ENCODE measurements at places on chromosomes 5 and 9.

- 0 out of 2 replicates have a peak, but pooled peaks cover 5% of the 10 kb centered on the region for H3K4me1 ChIP-seq
- no peak for DNase-seq
- no peaks in the 10 kb centered on the region for H3K27me3 ChIP-seq
- H3K27ac ChIP-seq, result no peak overlapping the region
Measured at GRCh38 chr9:87512311-87512710, 14.6 kb downstream of the DAPK1 start.

DNA sequence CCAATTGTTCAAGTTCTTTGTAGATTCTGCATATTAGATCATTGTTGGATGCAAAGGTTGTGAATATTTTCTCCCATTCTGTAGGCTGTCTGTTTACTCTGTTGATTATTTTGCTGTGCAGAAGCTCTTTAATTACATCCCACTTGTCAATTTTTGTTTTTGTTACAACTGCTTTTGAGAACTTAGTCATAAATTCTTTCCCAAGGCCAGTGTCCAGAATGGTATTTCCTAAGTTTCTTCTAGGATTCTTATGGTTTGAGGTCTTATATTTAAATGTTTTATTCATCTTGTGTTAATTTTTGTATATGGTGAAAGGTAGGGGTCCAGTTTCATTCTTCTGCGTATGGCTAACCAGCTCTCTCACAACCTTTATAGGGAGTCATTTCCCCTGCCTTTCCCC lies 116.5 kb downstream of the CPLANE1 start:
- no peaks in the 10 kb centered on the region for H3K27me3 ChIP-seq
- H3K27ac ChIP-seq, result no peak overlapping the region
- no peak overlapping the region for H3K4me3 ChIP-seq
- H3K36me3 ChIP-seq, result peaks cover 46% of the 10 kb centered on the region

GRCh38 chr9:70257991-70258691 lies 637 bp upstream of the SMC5 start:
- H3K4me1 ChIP-seq, result peaks cover 16% of the 10 kb centered on the region
- peaks cover 23% of the 10 kb centered on the region for H3K36me3 ChIP-seq
- H3K4me3 ChIP-seq, result peak overlapping the region; percentile 83
- no peaks in the 10 kb centered on the region for H3K27me3 ChIP-seq
- peak; percentile 69 for DNase-seq

DNA sequence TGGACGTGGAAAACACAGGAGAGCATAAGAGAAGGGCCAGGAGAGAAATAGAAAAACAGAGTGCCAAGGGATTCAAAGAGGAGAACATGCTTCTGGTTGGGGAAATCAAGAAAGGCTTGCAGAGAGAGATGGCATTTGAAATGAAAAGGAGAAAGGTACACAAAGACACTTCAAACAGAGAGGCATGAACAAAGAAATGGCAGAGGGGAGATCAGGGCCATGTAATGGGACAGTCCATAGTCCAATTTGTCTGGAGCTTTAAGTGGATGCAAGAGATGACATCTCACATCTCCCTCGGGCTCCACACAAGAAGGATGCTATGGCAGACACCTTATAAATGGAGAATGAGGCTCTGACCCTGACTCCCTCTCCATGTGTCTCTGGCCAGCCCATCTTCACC lies 331.1 kb downstream of the MLLT3 start:
- no peak overlapping the region for H3K4me3 ChIP-seq
- no peaks in the 10 kb centered on the region for H3K36me3 ChIP-seq
- H3K27ac ChIP-seq, result no peak overlapping the region
- H3K27me3 ChIP-seq, result no peaks in the 10 kb centered on the region

GRCh38 chr9:135962696-135963307 lies 1.6 kb upstream of the UBAC1 start:
- H3K27me3 ChIP-seq, result peaks cover 6% of the 10 kb centered on the region
- no peak overlapping the region for H3K27ac ChIP-seq
- no peak overlapping the region for H3K4me3 ChIP-seq

DNA sequence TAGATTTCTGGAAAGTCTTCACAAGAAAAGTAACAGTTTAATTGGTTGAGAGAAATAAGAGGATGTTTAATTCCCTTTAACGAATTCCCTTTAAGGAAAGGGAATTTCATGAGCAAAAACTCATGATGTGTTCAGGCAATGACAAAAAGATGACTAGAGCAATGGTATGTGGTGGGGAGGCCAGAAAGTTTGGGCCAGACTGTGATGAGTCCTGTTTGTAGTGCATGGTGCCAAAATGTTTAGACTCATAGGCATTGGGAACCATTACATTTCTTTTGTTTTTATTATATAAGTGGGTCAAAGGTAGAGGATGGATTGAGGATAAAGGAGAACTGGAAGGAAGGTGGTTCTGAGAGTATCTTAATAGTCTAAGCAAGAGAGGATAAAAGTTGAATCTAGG lies 10.9 kb downstream of the CNTRL start:
- DNase-seq, result no peak
- no peak overlapping the region for H3K27ac ChIP-seq
- no peak overlapping the region for H3K4me3 ChIP-seq
- H3K36me3 ChIP-seq, result peaks cover 16% of the 10 kb centered on the region
- no peaks in the 10 kb centered on the region for H3K27me3 ChIP-seq

DNA sequence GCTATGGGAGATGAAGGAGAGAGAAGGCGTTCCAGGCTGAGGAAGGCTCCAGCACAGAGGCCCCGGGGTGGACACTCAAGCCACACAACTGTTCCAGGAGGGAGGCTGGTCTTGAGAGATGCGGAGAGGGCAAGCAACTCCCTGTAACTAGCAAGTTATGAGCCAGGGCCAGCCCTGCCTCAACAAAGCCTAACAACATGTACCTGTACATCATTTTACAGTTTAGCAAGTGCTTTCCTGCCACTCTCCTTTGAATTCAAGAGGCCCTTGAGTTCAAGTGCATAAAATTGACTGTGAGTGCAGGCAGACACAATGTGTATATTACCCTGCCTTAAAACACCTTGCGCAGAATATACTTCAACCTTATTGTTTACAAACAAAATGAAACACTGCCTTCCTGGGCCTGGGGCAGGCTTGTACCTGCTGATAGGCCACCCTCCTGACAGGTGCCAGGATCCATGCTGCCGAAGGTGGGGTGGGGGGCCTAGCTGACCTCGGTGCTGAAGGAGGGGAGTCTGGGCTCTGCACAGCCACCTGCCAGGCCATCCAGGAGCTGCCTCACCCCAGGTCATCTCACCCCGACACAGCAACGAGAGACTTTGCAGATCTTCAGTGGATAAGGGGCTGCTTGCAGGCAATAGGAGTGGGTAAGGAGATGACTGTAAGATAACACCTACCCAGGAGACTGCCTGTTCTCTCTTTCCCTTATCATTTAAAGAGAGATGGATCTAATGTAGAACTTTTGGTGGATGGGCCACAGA lies 80.0 kb downstream of the PPARGC1B start:
- H3K4me3 ChIP-seq, result no peak overlapping the region
- no peaks in the 10 kb centered on the region for H3K36me3 ChIP-seq
- H3K27ac ChIP-seq, result no peak overlapping the region
- DNase-seq, result no peak

GRCh38 chr5:138641547-138642298 lies 66.5 kb upstream of the HSPA9 start:
- H3K4me3 ChIP-seq, result no peak overlapping the region
- H3K27me3 ChIP-seq, result no peaks in the 10 kb centered on the region
- H3K27ac ChIP-seq, result no peak overlapping the region
- peak; percentile 89 for DNase-seq
- no peaks in the 10 kb centered on the region for H3K36me3 ChIP-seq

DNA sequence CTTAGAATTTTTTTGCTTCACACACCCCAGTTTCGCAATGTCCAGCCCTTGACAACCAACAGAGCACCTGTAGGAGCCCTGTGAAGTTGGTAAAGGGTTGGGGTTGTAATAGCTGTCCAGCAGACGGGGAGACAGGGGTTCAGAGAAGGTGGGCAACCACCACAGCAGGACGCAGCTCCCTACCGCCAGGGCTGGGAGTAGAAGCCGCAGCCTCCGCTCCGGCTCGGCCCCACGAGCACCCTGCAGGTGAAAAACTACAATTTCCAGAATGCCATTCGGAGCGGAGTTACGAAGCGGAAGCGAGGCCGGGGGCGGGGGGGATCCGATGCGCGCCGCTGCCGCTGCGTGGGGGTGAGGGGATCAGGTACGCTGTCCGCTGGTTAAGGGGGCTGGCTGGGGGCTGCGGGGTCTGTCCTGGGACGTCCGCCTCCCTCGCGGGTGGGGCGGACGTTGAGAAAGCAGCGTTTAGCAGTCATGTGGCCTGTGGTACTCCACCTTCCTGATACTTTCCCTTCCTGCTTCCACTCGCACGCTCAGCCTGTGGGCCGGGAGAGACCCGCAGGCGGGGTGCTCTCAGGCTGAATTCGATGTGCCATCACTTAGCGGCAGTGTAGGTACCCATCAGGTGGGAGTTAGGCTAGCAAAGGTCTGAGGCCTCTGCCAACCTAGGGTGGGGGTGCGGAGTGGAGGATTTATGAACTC lies at the start of gene TRMT10B:
Gene TRMT10B, plus strand, starts transcription at position 317 of the 702 bp plus-strand sequence. CDS start 8,127 bp downstream, outside the sequence.
- peak within 1 kb of the TSS; percentile 54 for H3K4me3 ChIP-seq
- no peaks in the 10 kb centered on the region for H3K27me3 ChIP-seq
- H3K27ac ChIP-seq, result no peak within 1 kb of the TSS
- H3K4me1 ChIP-seq, result no peaks in the 10 kb centered on the region
- no peaks in the 10 kb centered on the region for H3K36me3 ChIP-seq
- DNase-seq, result peak; percentile 18

- no peaks in the 10 kb centered on the region for H3K36me3 ChIP-seq
- H3K27ac ChIP-seq, result no peak overlapping the region
- H3K4me1 ChIP-seq, result no peaks in the 10 kb centered on the region
- no peak overlapping the region for H3K4me3 ChIP-seq
- DNase-seq, result no peak
- no peaks in the 10 kb centered on the region for H3K27me3 ChIP-seq
Measured at GRCh38 chr5:91052977-91053740, 330.0 kb downstream of the ARRDC3 start.

GRCh38 chr5:168529374-168530234 lies 499 bp downstream of the FBLL1 start:
- no peaks in the 10 kb centered on the region for H3K27me3 ChIP-seq
- H3K4me3 ChIP-seq, result no peak overlapping the region
- no peaks in the 10 kb centered on the region for H3K36me3 ChIP-seq
- DNase-seq, result no peak
- no peaks in the 10 kb centered on the region for H3K4me1 ChIP-seq
- no peak overlapping the region for H3K27ac ChIP-seq

- no peak overlapping the region for H3K4me3 ChIP-seq
- no peak for DNase-seq
- H3K27ac ChIP-seq, result no peak overlapping the region
- H3K4me1 ChIP-seq, result no peaks in the 10 kb centered on the region
- H3K27me3 ChIP-seq, result no peaks in the 10 kb centered on the region
Measured at GRCh38 chr5:31416547-31416946, 115.3 kb downstream of the DROSHA start.

- no peak for DNase-seq
- no peak overlapping the region for H3K4me3 ChIP-seq
- no peaks in the 10 kb centered on the region for H3K36me3 ChIP-seq
- H3K4me1 ChIP-seq, result no peaks in the 10 kb centered on the region
- H3K27me3 ChIP-seq, result no peaks in the 10 kb centered on the region
Measured at GRCh38 chr5:51194671-51195070, 188.6 kb upstream of the ISL1 start.

DNA sequence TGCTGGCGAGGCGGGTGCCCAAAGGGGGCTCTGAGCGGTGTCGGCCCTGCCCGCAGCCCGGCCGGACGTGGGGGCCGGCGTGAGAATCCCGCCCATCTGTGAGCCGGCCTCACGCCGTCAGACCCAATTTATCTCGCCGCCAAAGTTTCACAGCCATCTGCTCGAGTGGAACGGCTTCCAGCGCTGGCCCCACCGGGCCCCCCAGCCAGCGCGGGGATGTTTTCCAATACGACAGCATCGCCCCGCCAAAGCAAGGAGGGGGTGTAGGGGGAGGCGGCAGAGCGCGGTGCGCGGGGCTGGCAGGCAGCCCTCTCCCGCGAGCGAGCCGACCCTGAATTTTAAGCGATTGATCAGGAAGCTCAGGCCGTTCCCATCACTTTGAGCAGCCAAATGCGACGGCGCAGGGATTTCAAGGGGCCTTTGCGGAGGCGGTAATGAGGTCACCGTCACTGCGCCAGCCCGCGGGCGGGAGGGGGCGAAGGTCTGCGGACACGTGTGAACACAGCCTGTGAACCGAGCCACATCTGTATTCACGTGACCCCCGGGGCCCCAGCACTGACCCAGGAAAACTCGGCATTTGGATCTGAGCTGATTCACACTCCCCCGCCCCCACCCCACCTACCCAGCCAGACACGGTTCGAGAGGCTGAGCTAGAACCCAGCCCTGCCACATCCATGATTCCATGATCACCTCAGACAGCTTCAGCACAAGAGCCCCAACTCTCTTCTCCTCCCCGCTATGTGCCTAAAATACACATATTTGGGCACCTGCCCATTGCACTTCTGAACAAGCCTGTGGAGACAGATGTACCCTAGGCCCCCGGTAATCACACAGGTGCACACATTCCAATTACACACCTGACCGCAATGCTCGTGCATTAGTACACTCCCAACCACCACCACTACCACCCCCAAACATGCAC lies 47.8 kb upstream of the PSD2 start:
- H3K27me3 ChIP-seq, result no peaks in the 10 kb centered on the region
- peak; percentile 43 for DNase-seq
- peak overlapping the region; percentile 51 for H3K27ac ChIP-seq

GRCh38 chr9:134712926-134713325 lies 71.3 kb downstream of the COL5A1 start:
- H3K27ac ChIP-seq, result no peak overlapping the region
- DNase-seq, result no peak
- no peaks in the 10 kb centered on the region for H3K27me3 ChIP-seq
- peaks cover 8% of the 10 kb centered on the region for H3K4me1 ChIP-seq
- no peaks in the 10 kb centered on the region for H3K36me3 ChIP-seq

DNA sequence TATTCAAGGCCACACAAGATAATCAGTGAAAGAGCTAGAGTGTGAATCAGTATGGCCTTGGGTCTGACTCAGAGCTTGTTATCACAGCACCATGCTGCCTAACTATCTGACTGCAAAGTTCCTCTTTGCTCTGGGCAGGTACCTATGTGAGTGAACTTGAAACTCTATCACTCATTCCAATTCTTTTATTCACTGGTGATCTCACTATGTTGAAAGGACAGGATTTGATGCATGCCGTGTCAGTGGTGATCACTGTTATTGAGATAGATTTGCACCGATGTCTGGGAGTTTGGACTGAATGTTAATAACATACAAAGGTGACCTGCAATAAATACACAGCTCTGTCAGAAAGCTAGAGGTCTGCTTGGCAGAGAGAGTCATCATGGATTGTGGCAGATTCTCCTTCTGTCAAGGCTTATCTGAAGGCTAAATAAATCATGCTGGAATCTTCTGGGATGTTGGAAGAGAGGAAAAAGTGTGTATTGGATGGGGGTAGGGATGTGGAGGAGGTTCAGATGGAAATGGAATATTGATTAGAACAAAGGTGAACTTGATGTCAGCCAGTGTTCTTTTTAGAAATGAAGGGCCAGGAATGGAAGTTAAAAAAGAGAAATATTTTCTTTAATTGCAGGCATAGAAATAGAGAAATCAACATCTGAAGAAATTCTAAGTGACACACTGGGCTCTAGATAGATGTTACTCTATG lies 91.8 kb upstream of the TNC start:
- H3K4me3 ChIP-seq, result no peak overlapping the region
- peaks cover 48% of the 10 kb centered on the region for H3K4me1 ChIP-seq
- no peak for DNase-seq
- no peaks in the 10 kb centered on the region for H3K27me3 ChIP-seq
- H3K27ac ChIP-seq, result no peak overlapping the region
